NCI-H524 treated with DMSO at 0.1 percent for 48 hours (cell line): ENCODE measurements at places on chromosomes 4 and X.

- no peak for DNase-seq
These were observed 427.8 kb downstream of the IL15 start for GRCh38 chr4:142064181-142064580.

GRCh38 chr4:37453281-37453998, 208.9 kb downstream of the NWD2 start:
- peak; percentile 58 for DNase-seq

DNA sequence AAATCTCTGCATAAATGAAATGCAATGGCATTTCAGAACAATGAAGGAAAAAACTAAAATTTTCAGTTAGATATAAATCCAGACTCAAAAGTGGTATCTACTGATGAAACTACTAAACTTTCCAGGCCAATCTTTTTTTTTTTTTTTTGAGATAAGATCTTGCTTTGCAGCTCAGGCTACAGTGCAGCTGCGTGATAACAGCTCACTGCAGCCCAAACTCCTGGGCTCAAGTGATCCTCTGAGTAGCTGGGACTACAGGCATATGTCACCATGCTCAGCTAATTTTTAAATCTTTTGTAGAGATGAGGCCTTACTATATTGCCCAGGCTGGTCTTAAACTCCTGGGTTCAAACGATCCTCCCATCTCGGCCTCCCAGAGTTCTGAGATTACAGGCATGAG, 1228.2 kb upstream of the ADGRL3 start:
- no peak for DNase-seq

DNA sequence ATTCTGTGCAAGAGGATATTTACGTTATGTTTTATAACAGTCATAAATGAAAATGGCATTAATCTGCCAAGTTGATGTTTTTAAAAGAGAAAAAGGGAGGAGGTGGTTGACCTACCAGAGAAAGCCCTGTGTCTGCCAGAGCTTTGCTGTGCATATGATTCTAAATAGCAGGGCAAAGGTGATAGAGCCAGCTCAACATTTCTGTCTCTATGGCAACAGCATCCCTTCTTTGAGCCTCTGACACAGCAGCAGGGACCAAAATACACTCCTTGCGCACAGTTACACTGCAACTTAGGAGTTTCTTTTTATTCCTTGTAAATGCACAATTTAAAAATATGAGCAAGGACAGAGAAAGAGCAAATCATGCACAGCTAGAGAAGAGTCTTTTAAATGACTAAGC, 133.3 kb upstream of the RAI2 start:
- no peak for DNase-seq

- peak; percentile 13 for DNase-seq
These were observed 169.0 kb upstream of the MBNL3 start for GRCh38 chrX:132657876-132658275.

DNA sequence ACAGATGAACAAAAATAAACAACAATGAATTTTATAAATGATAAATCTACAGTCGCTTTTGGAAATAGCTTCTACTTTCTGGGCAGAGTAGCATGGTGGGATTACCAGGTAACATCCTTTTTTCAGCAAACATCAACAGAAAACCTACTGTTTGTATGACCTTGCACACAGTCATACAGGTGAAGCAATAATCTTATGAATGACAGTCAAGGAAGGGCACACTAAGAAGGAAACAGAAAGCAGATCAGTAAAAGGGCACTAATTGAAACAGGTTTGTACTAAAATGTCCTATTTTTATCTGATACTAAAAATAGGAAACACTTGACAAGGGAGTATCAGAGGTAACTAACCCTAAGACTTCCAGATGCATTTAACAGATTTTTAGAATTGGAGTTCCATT, 108.9 kb downstream of the DLG3 start:
- DNase-seq: no peak

DNA sequence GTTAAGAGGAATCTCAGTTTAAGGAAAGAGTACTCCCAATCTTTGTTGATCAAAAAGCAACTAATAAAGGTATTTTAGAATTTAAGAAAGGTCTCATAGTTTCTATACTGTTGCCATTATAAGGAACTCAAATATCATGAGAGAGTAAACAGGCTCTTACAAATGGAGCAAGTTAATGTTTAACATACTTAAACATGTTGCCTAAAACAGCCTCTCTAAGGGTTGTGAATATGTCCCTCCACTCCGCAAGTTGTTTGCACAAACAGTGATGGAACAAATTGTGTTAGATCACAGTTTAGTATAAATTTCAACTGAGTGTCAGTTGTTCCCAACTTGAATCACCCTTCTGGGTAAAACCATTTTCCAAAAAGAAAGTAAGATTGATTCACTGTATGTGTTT, 1678.3 kb downstream of the PCDH19 start:
- DNase-seq: no peak

GRCh38 chr4:5921101-5921980, 28.5 kb upstream of the CRMP1 start:
- no peak for DNase-seq

DNA sequence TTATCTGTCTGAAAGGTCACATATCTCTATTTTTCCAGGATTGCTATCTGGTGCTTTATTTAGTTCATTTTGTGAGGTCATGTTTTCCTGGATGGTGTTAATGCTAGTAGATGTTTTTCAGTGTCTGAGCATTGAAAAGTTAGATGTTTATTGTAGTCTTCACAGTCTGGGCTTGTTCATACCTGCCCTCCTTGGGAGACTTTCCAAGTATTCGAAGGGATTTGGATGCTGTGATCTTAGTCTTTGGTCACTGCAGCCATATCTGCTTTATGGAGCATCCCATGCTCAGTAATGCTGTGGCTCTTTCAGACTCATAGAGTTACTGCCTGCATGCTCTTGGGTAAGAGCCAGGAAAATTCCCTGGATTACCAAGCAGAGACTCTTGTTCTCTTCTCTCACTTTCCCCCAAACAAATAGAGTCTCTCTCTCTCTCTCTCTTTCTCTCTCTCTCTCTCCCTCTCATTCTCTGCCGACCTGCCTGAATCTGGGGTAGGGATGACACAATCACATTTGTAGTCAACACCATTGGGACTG, 130.0 kb downstream of the AR start:
- DNase-seq: no peak

GRCh38 chr4:184481544-184481943, 7.2 kb upstream of the IRF2 start:
- DNase-seq: no peak

- DNase-seq: no peak
These were observed 361.6 kb downstream of the GPM6A start for GRCh38 chr4:175450446-175450845.
